ENCODE measurements at places on chromosomes 1 and 21. TPM values are rescaled to one million over a fixed set of nuclear protein-coding genes. Genes with fewer than 3 reads are reported as not detected.
A peak's percentile ranks its signal among the peaks of the same experiment; 100 is the strongest.

GRCh38 chr1:7912743-7913557, 27.7 kb downstream of the TNFRSF9 start:
- no peak for DNase-seq
- H3K27ac ChIP-seq: no peak overlapping the region
- H3K36me3 ChIP-seq: no peaks in the 10 kb centered on the region
- H3K4me3 ChIP-seq: no peak overlapping the region

RHBDL2 gene
- total RNA-seq: not detected

GRCh38 chr1:214106375-214106774, 118.6 kb downstream of the PROX1 start:
- no peak for DNase-seq
- no peaks in the 10 kb centered on the region for H3K36me3 ChIP-seq
- H3K4me3 ChIP-seq: no peak overlapping the region

LINGO4 gene
- not detected for total RNA-seq

DNA sequence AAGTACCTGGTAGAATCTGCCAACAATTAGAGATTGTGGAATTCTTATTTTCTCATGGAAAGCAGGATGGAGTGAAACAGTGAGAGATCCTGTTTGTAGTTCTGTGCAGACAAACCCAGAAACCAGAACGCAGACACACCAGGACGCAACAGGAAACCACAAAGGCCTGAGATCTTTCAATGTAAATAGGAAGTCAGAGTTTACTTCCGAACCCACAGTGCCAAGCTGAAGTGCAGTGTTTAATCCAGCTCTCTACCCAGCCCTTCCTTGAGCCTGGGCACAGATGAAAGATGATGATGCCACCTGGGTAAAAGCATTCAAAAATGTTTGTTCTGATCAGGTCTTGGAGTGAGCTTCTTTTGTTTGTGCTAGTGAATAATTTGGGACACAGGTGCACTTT, 244.2 kb upstream of the HOOK1 start:
- no peaks in the 10 kb centered on the region for H3K27me3 ChIP-seq
- H3K27ac ChIP-seq: no peak overlapping the region
- no peak overlapping the region for H3K4me3 ChIP-seq

ADCY10 gene
- total RNA-seq: not detected

GRCh38 chr1:208597571-208597970, 353.4 kb upstream of the PLXNA2 start:
- no peaks in the 10 kb centered on the region for H3K4me1 ChIP-seq
- no peaks in the 10 kb centered on the region for H3K36me3 ChIP-seq
- no peak for DNase-seq
- no peak overlapping the region for H3K27ac ChIP-seq

DNA sequence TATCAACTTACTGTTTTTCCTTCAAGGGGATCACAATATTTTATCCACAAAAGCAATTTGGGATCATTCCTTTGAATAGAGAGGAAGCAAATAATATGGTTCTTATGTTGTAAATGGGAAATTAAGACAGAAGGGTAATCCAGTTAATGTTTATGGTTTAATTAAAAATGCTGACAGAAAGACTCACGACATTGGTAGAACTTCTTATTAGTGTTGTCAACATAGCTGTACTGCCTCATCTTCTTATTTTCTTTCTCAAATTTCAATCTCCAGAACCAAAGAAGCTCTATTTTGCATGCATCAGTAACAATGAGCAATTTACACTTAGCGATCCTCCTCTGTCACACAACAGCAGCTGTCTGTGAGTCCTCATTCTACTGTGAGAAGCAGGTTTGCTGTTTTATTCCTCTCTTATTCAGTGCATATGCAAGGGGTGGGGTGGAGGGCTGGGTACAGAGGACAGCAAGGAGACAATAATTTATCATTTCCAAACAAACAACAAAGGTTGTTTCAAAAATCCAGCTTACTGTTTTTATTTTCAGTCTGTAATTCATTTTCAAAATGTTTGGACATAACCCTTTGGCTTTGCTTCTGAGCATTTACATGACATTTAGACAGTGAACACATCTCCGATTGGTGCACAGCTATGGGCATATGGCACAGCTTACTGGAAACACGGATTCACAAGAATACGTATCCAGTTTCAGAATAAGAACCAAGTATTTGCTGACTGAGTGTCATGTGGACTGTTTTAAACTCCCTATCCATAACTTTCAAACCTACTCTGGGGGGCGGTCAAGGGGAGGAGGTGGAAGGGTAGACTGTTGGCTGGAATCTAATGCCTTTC, 335.9 kb downstream of the RGS7 start:
- no peaks in the 10 kb centered on the region for H3K4me1 ChIP-seq
- DNase-seq: no peak
- H3K4me3 ChIP-seq: no peak overlapping the region
- H3K27ac ChIP-seq: no peak overlapping the region
- no peaks in the 10 kb centered on the region for H3K27me3 ChIP-seq
- no peaks in the 10 kb centered on the region for H3K36me3 ChIP-seq

DNA sequence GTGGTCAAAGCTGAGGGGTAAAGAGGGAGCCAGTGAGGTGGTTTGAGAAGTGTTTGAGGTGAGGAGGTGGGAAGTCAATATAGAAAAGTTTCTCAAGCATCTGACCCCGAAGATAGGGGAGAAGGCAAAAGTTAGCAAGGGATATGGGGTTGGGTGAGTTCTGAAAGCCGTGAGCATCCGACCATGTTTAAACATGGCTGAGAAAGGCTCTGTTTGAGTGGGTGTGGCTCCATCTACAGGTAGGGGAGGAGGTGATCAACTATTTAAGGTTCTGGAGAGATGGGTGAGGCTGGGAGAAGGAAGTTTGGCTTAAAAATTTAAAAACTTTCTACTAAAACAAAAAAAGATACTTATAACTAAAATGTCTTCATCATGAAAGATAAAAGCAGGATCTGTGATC, 273.8 kb downstream of the KCNJ6 start:
- no peaks in the 10 kb centered on the region for H3K4me1 ChIP-seq
- no peak overlapping the region for H3K27ac ChIP-seq
- no peaks in the 10 kb centered on the region for H3K27me3 ChIP-seq

- DNase-seq: no peak
- H3K4me1 ChIP-seq: no peaks in the 10 kb centered on the region
- H3K36me3 ChIP-seq: no peaks in the 10 kb centered on the region
- no peak overlapping the region for H3K4me3 ChIP-seq
- H3K27ac ChIP-seq: no peak overlapping the region
- H3K27me3 ChIP-seq: no peaks in the 10 kb centered on the region
Measured at GRCh38 chr1:87182611-87183010, 146.1 kb upstream of the LMO4 start.

CFAP141 gene
- 2.4 TPM for total RNA-seq

DNA sequence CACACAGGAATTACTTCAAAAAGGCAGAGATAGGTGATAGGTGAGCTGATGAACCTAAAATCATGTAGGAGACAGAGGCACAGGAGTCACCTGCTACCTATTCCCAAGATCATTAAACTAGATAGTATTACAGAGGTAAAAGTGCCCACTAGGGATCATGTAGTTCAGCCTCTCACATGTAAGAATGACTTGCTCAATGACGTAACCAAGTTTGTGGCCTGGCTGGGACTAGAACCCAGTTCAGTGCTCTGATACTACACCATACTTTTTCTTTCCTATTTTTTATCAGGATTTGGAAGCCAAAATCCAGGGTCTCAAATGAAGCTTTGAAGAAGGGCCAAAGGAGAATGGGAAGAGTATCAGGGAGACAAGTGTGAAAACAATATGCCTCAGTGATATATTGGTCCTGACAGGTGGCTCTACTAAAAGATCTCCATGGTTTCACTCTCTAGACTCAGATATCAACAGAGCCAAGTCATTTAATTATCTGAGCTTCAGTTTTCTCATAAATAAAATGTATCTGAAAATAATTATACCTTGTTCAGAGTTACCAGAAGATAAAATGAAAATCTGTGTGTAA, 87.3 kb upstream of the SLFNL1 start:
- peak overlapping the region; percentile 89 for H3K27ac ChIP-seq
- no peaks in the 10 kb centered on the region for H3K27me3 ChIP-seq
- H3K4me1 ChIP-seq: peaks cover 6% of the 10 kb centered on the region
- H3K4me3 ChIP-seq: no peak overlapping the region

DNA sequence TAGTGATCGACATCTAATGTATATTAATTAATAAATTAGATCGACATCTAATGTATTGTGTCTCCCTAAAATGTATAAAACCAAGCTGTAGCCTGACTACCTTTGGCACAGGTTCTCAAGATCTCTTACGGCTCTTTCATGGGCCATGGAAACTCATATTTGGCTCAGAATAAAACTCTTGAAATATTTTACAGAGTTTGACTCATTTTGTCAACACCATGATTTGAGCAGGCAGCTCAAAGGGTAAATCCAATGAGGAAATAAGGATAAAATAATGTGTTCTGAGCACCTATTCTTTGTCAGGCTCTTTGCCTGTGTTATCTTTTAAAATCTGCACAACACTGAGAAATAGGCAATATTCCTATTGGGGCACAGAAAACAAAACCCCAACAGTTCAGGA, 223.4 kb upstream of the DUSP10 start:
- H3K4me1 ChIP-seq: peaks cover 2% of the 10 kb centered on the region
- H3K27ac ChIP-seq: no peak overlapping the region
- no peak for DNase-seq
- no peak overlapping the region for H3K4me3 ChIP-seq
- H3K27me3 ChIP-seq: no peaks in the 10 kb centered on the region

ITLN2 gene
- total RNA-seq: 0.53 TPM

DNA sequence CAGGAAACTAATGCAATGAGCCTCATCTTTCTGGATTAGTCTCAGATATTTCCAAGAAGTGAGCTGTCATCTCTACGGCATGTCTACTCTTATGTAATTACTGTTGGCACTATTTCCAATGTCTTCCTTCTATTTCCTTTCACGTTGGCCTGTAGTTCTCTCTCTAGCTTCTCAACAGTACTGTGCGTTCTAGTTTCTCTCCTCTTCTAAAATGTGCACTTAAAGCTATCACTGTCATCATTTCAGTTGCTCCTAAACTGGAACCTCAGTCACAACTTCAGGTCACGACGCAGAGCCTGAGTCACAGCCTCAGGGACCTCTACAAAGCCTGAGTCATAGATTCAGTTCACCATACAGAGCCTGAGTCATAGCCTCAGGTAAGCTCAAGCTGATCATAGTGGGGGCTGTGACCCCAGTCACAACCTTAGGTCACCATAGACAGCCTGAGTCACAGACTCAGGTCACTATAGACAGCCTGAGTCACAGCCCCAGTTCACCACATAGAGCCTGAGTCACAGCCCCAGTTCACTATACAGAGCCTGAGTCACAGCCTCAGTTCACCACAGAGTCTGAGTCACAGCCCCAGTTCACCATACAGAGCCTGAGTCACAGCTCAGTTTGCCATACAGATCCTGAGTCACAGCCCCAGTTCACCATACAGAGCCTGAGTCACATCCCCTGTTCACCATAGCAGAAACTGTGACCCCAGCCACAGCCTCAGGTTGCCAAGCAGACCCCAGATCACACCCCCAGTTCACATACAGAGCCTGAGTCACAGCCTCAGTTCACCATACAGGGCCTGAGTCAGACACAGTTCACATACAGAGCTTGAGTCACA, 13.0 kb downstream of the WNT9A start:
- peak; percentile 61 for DNase-seq
- peaks cover 8% of the 10 kb centered on the region for H3K4me1 ChIP-seq
- H3K4me3 ChIP-seq: no peak overlapping the region

DNA sequence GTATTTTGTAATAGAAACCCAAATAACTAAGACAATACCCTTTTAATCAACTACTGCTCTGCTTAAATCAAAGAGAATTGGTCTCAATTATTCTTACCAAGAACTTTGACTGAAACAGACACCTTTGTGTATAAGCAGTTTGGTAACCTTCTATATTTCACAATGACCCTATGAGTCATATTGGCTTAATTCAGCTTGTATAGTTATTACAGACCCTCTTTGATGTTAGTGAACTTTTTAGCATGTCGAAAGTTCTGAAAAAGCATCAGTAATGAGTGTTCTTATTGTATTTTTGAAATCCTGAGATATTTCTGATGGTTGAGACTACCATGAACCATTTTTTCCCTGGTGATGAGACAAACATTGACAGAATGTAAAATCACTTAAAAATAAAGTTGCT, 43.3 kb upstream of the RABGAP1L start:
- no peaks in the 10 kb centered on the region for H3K27me3 ChIP-seq
- no peak overlapping the region for H3K27ac ChIP-seq

DNA sequence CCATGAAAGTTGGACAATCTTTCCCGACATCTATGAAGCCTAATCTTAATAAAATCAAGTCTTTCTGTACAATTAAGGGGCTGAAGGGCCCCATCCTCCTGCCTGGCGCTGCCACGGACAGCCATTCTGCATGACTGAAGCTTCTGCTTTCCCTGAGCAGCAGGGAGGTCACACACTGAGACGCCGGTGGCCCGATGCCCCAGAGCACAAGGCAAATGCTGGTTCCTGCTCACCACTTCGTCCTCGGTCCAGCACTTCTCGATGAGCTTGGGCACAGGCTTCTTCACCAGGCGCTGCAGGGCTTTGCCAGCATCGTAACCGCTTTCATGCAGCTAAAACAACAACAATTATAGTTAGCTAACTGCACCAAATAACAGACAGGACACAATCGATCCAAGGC, 147.8 kb downstream of the SLC45A1 start:
- peaks cover 21% of the 10 kb centered on the region for H3K4me1 ChIP-seq
- no peaks in the 10 kb centered on the region for H3K27me3 ChIP-seq
- no peaks in the 10 kb centered on the region for H3K36me3 ChIP-seq
- H3K4me3 ChIP-seq: no peak overlapping the region
- no peak for DNase-seq

DNA sequence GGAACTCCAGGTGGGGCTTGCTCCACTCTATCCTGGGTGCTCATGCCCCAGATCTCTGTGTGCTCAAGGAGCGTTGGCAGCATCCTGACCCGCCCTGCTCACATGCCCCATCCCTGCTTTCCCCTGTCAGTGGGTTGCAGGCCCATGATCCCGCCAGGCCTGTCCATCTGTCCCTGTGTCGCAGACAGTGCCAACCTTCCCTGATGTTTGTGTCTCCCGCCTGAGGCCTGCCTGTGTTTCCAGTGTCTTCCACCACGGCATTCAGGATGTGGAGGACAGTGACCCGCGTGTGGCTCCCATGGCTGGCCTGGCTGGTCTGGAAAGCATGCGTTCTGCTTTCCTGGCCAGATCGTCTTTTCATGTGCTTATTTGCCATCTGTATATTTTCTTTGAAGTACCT, 82.9 kb downstream of the PCBP3 start:
- H3K27me3 ChIP-seq: no peaks in the 10 kb centered on the region
- H3K4me3 ChIP-seq: no peak overlapping the region
- no peaks in the 10 kb centered on the region for H3K36me3 ChIP-seq
- H3K4me1 ChIP-seq: no peaks in the 10 kb centered on the region
- no peak overlapping the region for H3K27ac ChIP-seq

TEX35 gene
- not detected for total RNA-seq

GRCh38 chr1:10779201-10779600, 17.2 kb downstream of the CASZ1 start:
- no peak for DNase-seq
- H3K27ac ChIP-seq: no peak overlapping the region
- no peaks in the 10 kb centered on the region for H3K27me3 ChIP-seq
- no peaks in the 10 kb centered on the region for H3K4me1 ChIP-seq

DISP3 gene
- total RNA-seq: 0.28 TPM

SH2D2A gene
- total RNA-seq: 2.8 TPM

GJC2 gene
- 6.1 TPM for total RNA-seq

SLC25A34 gene
- total RNA-seq: 2.4 TPM

Data from ovary (tissue), 10 donors.